ENCODE measurements at places on chromosomes 13 and 19.

DNA sequence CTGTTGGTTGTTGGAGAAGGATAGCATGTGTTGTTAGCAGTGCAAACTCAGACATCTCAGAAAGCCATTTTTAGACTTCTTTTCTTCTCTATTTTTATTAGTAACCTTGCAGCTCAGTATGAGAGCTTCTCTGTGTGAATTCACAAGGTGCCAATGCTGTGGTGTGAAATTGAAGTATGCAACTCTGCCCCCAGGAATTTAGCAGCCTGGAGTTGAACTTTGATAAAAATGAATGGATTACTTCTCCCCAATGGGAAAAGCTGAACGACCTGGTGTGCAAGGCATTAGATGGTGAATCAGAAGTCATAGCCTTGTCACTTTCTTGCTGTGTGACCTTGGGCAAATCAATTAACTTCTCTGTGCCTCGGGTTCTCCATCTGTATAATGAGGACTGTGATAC, 512.3 kb upstream of the PCDH9 start:
- no peak for DNase-seq

DNA sequence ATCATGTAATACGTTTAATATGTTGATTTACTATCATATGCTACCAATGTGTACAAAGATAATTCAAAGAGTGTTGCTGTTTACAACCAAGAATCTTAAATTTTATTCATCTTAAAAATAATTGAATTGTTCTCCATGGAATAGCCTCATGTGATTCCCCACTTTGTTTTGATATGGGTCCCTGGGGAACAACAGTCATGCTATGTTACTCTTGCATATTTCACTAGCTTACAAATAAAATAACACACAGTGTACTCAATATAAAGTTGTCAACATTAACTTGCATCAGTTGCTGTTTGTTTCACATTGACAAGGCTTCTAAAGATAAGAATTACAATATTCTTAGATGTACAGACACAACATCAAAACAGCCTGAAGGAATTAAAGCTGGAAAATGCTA, 2.3 kb downstream of the ENOX1 start:
- no peak for DNase-seq

- no peak for DNase-seq
Observed at GRCh38 chr19:17306285-17306714, 628 bp downstream of the MRPL34 start.

DNA sequence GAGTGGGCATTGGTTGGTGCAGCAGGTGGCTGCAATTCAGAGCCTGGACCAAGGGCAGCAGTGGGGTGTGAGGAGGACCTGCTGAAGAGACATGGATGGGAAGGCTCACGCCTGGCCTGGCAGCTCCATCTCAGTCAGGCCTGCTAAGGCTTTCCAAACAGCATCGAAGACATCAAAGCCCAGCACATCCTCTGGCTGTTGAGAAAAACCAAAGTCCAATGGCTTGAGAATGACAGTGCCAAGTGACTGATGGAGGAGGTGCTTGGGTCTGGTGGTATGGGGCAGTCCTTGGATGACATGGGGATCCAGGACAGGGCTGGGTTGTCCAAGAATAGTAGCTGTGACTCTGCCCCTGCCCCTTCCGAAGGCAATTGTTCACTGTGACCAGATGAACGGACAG, 19.0 kb upstream of the XPO4 start:
- no peak for DNase-seq

GRCh38 chr19:35437406-35437951, 10.6 kb upstream of the FFAR2 start:
- no peak for DNase-seq

GRCh38 chr13:96960379-96960778, 33.9 kb downstream of the OXGR1 start:
- no peak for DNase-seq

DNA sequence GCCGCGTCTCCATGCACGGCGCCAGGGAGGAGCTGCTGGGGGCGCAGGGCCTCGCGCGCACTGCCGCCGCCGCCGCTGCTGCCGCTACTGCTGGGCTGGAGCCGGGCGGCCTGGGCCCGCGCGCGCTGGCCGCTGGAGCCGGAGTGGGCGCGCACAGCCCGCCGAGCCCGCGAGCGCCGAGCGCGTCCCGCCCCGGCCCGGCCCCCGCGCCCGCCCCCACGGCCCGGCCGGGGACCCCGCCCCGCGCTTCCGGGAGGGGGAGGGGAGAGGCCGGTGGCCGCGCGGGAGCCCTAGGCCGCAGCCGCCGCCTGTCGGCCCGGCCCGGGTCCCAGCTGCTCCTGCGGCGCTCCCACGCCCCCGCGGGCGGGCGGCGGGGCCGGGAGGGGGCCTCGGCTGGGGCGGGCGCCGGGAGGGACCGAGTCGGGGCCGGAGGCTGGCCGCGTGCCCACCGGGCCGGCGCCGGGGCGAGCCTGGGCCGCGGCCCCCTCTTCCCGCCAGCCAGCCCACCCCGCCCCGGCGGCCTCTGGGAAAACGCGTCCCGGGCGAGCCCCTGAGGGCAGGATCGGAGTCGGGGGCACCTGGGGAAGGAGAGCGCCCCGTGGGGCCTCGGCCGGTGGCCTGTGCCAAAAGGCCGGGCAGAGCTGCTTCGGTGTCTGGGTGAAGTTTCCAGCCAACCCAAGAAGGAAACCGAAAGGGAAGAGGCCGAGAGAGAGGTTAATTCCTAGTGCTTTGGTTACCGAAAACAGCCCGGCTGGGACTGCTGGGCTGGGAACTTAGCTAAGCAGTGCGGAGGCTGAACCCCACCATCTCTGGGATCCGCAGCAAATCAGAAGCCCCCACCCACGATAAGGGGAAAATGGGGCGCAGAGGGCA, at the start of gene STK24:
Gene STK24 (minus strand): TSS at position 145 of the 873 bp plus-strand sequence. CDS start 321 bp downstream, outside the sequence.
- peak; percentile 40 for DNase-seq

DNA sequence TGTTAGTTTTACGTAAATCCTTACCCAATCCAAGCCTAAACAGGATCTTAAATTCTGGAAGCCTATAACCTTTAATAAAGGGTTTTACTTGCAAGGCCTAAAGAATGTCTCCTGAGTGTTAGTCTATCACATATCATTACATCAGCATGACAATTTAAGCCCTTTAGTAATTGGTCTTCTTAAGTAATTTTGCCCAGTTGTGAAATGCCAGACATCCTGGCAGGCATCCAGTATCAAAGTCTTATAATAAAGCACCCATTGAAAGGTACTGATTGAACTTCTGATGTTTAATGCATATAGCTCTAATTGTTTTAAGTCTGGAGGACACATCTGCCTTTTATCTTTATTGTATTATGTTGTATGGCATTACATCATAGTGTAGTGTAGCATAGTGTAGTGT, 1078.9 kb downstream of the SLITRK1 start:
- DNase-seq = peak; percentile 82

- no peak for DNase-seq
Observed at GRCh38 chr13:107284173-107284572, 716.2 kb upstream of the ARGLU1 start.

GRCh38 chr13:102854675-102855074, 8.8 kb downstream of the ERCC5 start:
- DNase-seq = no peak

DNA sequence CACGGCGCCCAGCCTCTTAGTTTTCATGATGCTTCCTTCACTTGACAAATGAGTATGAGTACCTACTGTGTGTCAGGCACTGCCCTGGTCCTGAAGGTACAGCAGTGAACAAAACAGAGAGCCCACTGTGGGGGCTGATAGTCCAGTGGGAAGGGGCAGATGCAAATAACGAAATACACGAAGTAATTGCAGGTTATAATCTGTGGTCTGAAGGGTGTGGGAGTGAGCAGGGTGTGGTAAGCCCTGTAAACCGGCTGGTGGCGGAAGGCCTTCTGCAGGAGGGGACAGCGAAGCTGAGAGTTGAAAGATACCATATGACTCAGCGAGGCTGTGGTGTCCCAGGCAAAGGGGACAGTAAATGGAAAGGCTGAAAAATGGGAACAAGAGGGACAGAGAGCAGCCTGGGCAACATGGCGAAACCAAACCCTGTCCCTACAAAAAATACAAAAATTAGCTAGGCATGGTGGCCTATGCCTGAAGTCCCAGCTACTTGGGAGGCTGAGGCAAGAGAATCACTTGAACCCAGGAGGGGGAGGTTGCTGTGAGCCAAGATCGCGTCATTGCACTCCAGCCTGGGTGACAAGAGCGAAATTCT, 60.5 kb downstream of the MAP4K1 start:
- no peak for DNase-seq

DNA sequence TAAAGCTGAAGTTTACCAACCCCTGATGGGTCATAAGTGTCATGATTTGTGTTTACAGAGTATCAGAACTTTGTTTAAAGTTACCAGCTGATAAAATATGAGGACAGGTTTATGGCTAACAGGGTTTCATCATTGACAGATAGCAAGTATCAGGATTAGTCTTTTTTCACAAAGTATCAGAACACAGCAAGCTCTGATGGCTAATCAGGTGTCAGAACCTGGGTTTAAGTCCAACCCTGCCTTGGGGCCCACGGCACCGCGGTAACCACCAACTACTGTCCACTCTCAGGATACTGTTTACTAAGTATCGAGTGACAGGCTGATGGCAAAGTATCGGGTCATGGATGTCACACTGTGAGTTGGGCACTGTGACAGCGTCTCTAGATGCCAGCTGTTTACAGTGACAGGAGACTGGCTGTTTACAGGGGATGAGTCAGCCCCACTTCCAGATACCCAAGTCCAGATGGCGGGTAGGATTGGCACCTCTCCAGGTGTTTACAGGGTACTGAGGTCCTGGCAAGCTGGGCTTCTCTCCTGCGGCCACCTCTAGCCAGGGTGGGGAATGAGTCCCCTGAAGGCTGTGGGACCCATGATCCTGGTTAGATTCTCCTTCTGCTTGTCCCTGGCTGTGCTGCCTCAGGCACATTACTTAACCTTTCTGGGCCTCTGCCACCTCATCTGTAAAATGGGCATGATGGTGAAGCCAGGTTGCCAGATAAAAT, 21.8 kb downstream of the ARRDC2 start:
- DNase-seq = peak; percentile 1

- no peak for DNase-seq
Observed at GRCh38 chr13:89746554-89746953, 1600.9 kb upstream of the MIR17HG start.

DNA sequence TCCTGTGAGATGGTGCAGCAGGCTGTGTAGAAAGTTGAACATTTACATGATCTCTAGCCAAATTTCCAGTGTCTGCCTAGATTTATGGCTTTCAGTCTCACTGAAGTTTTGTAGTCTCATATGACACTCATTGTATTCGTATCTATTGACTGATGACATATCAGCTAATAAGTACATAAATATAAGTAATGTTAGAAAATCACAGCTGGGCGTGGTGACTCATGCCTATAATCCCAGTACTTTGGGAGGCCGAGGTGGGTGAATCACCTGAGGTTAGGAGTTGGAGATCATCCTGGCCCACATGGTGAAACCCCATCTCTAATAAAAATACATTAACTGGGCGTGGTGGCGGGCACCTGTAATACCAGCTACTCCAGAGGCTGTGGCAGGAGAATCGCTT, 54.7 kb upstream of the HTR2A start:
- no peak for DNase-seq

DNA sequence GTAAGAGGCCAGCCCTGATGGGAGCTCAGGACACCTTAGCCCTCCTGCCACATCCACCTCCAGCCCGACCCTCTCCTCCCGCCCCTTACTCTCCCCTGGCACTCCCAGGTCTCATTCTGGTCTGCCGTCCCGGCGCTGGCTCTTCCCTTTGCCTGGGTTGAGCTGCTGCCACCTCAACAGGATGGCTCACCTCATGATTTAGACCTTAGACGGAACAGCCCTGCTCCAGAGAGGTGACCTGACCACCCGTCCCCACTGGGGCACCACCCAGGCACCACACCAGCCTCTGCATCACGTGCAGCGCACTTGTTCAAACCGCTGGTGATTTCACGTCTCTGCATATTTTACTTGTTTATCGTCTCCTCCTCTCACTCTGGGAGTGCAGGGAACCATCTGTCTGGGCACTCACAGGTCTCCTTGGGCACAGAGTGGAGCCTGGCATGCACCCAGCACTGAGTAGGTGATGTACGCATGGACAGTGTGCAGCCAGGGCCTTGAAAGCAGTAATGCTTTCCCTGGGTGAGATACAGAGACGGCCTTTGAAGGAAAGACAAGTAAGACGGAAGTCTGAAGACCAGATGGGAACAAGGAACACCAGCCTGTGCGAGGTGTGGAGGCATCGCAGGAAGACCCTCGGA, 183.1 kb downstream of the KATNAL1 start:
- DNase-seq = no peak

- DNase-seq = no peak
Observed at GRCh38 chr13:99563404-99563803, 62.1 kb downstream of the TM9SF2 start.

DNA sequence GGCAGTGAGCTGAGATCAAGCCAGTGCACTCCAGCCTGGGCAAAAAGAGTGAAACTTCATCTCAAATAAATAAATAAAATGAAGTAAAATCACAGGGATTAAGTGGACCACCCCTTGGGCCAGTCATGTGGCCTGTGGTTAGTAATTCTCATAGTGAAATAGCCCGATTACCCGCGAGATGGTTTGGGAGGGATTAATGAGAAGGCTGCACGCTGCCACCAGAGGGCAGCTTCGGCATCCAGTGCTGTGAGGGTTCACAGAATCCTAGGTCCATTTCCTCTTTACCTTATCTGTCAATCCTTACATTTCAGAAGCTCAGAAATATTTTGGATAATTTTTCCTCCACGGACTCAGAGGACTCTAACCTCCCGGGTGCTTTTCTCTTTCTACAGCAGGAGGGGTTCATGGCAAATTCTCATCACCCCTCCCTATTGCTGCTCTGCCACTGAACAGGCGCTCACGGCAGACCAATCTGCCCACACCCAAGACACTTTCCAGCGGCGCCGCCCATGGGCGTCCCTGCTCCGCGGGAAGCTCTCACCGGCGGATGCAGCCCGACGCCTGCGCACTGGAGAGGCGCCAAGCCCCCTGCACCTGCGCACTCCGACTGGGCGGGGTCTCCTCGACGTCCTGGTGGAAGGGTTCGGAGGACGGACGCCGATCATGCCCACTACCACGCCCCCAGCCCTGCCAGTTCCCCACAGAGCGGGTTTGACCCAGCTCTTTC, 11.0 kb downstream of the ZNF835 start:
- DNase-seq = peak; percentile 34
